ENCODE measurements at places on chromosomes 4 and X. TPM values are rescaled to one million over a fixed set of nuclear protein-coding genes. Genes with fewer than 3 reads are reported as not detected.
A peak's percentile ranks its signal among the peaks of the same experiment; 100 is the strongest.

- no peaks in the 10 kb centered on the region for H3K27me3 ChIP-seq
- peaks cover 4% of the 10 kb centered on the region for H3K4me1 ChIP-seq
- no peaks in the 10 kb centered on the region for H3K36me3 ChIP-seq
- no peak for DNase-seq
- no peak overlapping the region for H3K4me3 ChIP-seq
Measured at GRCh38 chr4:148016063-148016637, 284.3 kb downstream of the ARHGAP10 start.

DNA sequence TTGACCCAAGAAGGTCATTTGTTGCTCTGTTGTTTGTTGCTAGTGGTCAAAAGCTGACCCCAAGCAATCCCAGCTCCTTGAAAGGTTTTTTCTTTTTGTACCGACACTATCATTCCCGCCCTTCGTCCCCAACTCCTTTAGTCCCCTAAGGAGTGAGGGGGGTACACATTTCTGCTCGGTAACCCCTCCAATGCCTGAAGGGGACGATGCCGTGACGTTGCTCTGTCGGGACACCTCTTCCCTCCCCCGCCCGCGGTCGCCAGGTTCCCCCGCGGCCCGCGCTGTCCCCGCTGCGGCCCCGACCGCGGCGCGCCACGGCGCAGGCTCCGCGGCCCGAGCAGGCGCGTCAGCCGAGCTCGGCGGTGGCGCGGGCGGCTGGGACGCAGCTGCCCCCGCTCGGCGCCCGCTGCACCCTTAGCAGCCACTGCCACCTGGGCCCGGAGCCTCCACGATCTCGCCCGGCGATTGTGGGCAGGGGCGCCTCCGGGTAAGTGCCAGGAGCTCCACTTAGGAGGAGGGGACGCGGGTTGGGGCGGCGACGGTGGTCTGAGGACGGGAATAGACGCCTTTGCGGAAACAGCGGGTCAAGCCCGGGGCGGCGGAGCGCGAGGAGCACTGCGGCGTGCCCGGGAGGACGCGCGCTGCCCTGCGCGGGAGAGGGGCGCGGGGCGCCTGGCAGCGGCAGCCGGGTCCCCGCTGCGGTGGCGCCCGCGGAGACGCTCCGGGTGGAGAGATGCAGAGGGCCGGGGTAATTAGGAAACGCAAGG is at the start of gene GLRB:
GLRB (plus strand) TSS at position 340 of the 767 bp plus-strand sequence. CDS start 1,875 bp downstream, outside the sequence.
- no peak within 1 kb of the TSS for H3K27ac ChIP-seq
- no peaks in the 10 kb centered on the region for H3K36me3 ChIP-seq
- DNase-seq, result peak; percentile 53
- H3K4me3 ChIP-seq, result peak within 1 kb of the TSS; percentile 61
- peaks cover 7% of the 10 kb centered on the region for H3K27me3 ChIP-seq

Gene SLC10A6
- 0.09 TPM for polyA plus RNA-seq

DNA sequence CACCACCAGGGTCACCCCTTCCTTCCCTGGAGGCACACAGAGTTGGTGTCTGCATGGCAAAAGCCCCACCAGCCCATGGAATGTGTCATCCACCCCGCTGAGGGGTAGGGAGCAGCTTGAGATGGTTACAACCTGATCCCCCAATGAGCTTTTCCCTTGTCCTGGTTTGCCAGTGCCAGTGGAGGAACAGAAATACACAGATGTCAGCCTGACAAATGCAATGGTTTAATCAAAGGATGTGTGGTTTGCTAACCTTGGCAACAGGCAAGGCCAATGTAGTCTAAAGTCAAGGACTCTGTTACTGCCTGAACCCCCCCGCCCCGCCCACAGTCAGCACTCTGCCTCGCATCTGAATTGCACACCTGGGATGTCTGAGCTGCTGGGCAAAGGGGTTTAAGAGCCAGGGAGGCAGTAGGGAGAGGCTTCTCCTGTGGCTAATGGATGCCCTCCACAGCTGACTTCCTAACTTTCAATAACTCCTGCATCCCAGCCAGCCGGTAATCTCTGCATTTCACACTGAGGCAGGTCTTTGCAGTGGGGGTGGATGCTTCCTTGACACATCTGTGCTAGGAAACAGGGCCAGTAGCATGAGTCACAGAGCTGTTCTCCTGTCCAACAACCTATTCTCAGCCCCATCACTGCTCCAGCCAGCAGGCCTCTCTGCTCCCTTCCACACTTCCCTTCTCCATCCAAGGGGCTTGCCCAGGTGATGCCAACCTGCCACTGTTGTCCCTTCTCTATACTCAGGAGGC is 137.5 kb downstream of the AMMECR1 start:
- H3K27ac ChIP-seq, result peak overlapping the region; percentile 55
- H3K4me1 ChIP-seq, result no peaks in the 10 kb centered on the region
- H3K27me3 ChIP-seq, result peaks cover 38% of the 10 kb centered on the region
- DNase-seq, result peak; percentile 82

DNA sequence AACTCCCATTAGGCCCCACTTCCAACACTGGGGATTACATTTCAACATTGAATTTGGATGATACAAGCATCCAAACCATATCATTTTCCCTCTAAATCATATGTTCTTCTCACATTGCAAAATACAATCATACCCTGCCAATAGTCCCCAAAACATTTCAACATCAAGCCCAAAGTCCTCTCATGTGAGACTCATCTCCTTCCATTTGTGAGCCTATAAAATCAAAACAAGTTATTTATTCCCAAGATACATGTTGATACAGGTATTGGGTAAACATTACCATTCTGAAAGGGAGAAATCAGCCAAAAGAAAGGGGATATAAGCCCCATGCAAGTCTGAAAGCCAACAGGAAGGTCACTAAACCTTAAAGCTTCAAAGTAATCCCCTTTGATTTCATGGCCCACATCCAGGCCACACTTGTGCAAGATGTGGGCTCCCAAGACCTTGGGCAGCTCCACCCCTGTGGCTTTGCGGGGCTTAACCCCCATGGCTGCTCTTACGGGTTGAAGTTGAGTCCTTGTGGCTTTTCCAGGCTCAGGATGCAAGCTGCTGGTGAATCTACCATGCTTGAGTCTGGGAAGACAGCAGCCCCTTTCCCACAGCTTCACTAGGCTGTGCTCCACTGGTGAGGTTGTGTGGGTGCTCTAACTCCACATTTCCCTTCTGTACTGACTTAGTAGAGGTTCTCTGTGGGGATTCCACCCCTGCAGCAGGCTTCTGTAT is 40.6 kb upstream of the SERTM2 start:
- H3K36me3 ChIP-seq, result no peaks in the 10 kb centered on the region
- peaks cover 14% of the 10 kb centered on the region for H3K27me3 ChIP-seq
- H3K4me1 ChIP-seq, result no peaks in the 10 kb centered on the region
- no peak overlapping the region for H3K27ac ChIP-seq
- DNase-seq, result no peak
- H3K4me3 ChIP-seq, result no peak overlapping the region

Gene GPRASP1
- 13.0 TPM for polyA plus RNA-seq

- peaks cover 86% of the 10 kb centered on the region for H3K36me3 ChIP-seq
- no peak overlapping the region for H3K4me3 ChIP-seq
- H3K27ac ChIP-seq, result no peak overlapping the region
Measured at GRCh38 chr4:2696423-2696822, 59.7 kb downstream of the TNIP2 start.

Gene NAA11
- polyA plus RNA-seq, result 0.50 TPM

GRCh38 chr4:147175460-147176025 is 229.9 kb upstream of the TTC29 start:
- H3K36me3 ChIP-seq, result no peaks in the 10 kb centered on the region
- H3K27me3 ChIP-seq, result no peaks in the 10 kb centered on the region
- H3K4me3 ChIP-seq, result no peak overlapping the region

GRCh38 chr4:92120810-92121498 is 182.8 kb upstream of the GRID2 start:
- H3K27ac ChIP-seq, result no peak overlapping the region
- H3K4me1 ChIP-seq, result no peaks in the 10 kb centered on the region
- H3K4me3 ChIP-seq, result no peak overlapping the region
- peak; percentile 82 for DNase-seq
- H3K36me3 ChIP-seq, result no peaks in the 10 kb centered on the region

GRCh38 chr4:168908851-168909273 is 101.2 kb downstream of the CBR4 start:
- no peak overlapping the region for H3K4me3 ChIP-seq
- peaks cover 8% of the 10 kb centered on the region for H3K4me1 ChIP-seq
- no peaks in the 10 kb centered on the region for H3K27me3 ChIP-seq
- H3K36me3 ChIP-seq, result peaks cover 20% of the 10 kb centered on the region
- DNase-seq, result peak; percentile 95

DNA sequence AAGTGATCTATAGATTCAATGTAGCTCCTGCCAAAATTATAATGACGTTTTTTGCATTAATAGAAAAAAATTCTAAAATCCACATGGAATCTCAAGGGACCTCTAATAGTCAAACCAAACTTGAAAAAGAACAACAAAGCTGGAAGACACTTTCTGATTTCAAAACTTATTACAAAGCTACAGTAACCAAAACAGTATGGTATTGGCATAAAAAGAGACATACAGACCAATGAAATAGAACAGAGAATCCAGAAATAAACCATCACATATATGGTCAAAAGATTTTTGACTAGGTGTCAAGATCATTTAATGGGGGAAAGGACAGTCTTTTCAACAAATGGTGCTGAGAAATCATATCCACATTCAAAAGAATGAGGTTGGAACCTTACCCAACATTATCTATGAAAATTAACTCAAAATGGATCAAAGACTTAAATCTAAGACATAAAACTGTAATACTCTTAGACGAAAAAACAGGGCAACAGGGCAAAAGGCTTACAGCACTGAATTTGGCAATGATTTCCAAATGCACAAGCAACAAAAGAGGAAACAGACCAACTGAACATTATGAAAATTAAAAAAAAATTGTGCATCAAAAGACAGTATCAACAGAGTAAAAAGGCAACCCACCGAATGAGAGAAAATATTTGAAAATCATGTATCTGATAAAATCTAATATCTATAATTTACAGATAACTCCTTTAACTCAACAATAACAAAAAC is 3.9 kb downstream of the FBXO8 start:
- no peak overlapping the region for H3K27ac ChIP-seq
- DNase-seq, result no peak
- peaks cover 3% of the 10 kb centered on the region for H3K4me1 ChIP-seq
- no peaks in the 10 kb centered on the region for H3K36me3 ChIP-seq
- no peak overlapping the region for H3K4me3 ChIP-seq

GRCh38 chrX:130769835-130770234 is 133.2 kb downstream of the ENOX2 start:
- H3K4me3 ChIP-seq, result no peak overlapping the region
- H3K4me1 ChIP-seq, result no peaks in the 10 kb centered on the region
- H3K27me3 ChIP-seq, result peaks cover 2% of the 10 kb centered on the region
- no peaks in the 10 kb centered on the region for H3K36me3 ChIP-seq

Gene VCX
- 0.30 TPM for polyA plus RNA-seq

Gene CYLC1
- polyA plus RNA-seq, result not detected

DNA sequence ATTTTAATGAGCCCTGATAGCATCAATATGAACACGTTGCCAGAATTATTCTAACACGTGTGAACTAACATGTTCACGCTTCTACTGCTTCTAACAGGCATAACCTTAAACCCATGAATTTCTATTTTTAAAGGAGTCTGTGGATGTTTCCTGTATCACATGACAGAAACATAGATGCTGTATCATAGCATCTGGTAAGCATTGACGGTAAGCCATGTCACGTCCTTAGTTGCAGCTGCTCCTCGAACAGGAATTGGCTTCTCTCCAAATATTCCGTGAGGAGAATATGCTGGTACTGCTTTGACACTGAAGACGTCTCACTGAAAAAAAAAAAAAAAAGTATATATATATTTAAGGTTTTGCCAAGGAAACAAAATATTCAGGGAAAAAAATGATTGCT is 105.1 kb upstream of the MXRA5 start:
- peaks cover 17% of the 10 kb centered on the region for H3K4me1 ChIP-seq
- no peak overlapping the region for H3K4me3 ChIP-seq
- H3K27ac ChIP-seq, result peak overlapping the region; percentile 87
- H3K36me3 ChIP-seq, result no peaks in the 10 kb centered on the region
- DNase-seq, result peak; percentile 91

GRCh38 chrX:72052415-72053090 is 79.2 kb downstream of the RTL5 start:
- peaks cover 46% of the 10 kb centered on the region for H3K27me3 ChIP-seq
- no peaks in the 10 kb centered on the region for H3K36me3 ChIP-seq
- DNase-seq, result no peak
- H3K4me1 ChIP-seq, result no peaks in the 10 kb centered on the region
- no peak overlapping the region for H3K27ac ChIP-seq

GRCh38 chr4:135274416-135274815 is 1072.8 kb upstream of the PABPC4L start:
- no peaks in the 10 kb centered on the region for H3K4me1 ChIP-seq
- H3K27ac ChIP-seq, result no peak overlapping the region
- H3K27me3 ChIP-seq, result no peaks in the 10 kb centered on the region
- no peak overlapping the region for H3K4me3 ChIP-seq
- no peak for DNase-seq
- no peaks in the 10 kb centered on the region for H3K36me3 ChIP-seq

GRCh38 chr4:11342401-11342800 is 86.3 kb downstream of the HS3ST1 start:
- H3K4me1 ChIP-seq, result no peaks in the 10 kb centered on the region
- no peak overlapping the region for H3K4me3 ChIP-seq
- H3K27ac ChIP-seq, result no peak overlapping the region
- H3K27me3 ChIP-seq, result no peaks in the 10 kb centered on the region
- no peaks in the 10 kb centered on the region for H3K36me3 ChIP-seq
- no peak for DNase-seq

DNA sequence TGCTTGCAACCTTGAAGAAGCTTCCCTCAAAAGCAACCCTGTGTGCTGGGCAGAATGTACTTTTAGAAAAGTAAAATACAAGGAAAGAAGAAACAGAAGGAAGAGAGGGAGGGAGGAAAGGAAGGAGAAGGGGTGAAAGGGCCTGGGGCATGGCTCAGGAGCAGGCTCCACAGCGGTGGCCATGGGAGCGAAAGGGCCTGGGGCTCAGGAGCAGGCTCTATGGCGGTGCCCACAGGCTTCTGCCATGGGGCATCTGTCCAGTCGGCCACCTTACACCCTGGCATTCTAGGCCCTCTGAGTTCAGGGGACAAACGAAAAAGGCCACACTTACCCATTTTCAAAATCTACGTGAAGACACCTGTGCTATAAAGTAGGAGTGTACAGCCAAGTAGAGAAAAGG is 31.4 kb downstream of the GAK start:
- no peaks in the 10 kb centered on the region for H3K27me3 ChIP-seq
- DNase-seq, result no peak
- no peak overlapping the region for H3K4me3 ChIP-seq
- peaks cover 59% of the 10 kb centered on the region for H3K36me3 ChIP-seq
- H3K4me1 ChIP-seq, result no peaks in the 10 kb centered on the region

DNA sequence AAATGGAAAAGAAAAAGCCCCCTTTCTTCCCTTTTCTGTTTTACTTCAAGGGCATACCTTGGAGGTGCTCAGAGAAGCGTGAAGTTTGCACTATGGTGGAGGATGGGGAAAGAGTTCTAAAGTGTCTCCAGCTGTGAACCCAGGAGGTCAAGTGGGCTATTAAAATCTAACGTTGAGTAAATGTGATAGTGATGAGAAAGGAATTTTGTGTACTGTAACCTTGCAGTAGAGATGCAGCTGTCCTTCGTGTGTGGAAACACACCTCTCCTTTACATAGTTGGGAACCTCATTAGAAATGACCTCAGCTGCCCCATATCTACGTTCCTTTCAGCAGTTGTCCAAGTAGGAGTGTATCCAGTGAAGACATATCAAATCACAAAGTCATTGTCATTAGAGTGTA is 26.5 kb downstream of the ADH5 start:
- H3K4me3 ChIP-seq, result no peak overlapping the region
- no peak overlapping the region for H3K27ac ChIP-seq
- peaks cover 12% of the 10 kb centered on the region for H3K36me3 ChIP-seq
- no peaks in the 10 kb centered on the region for H3K27me3 ChIP-seq
- peak; percentile 7 for DNase-seq
- no peaks in the 10 kb centered on the region for H3K4me1 ChIP-seq

GRCh38 chr4:37561803-37562207 is 124.4 kb downstream of the RELL1 start:
- DNase-seq, result peak; percentile 14
- H3K4me1 ChIP-seq, result no peaks in the 10 kb centered on the region
- H3K27me3 ChIP-seq, result no peaks in the 10 kb centered on the region
- no peaks in the 10 kb centered on the region for H3K36me3 ChIP-seq
- no peak overlapping the region for H3K27ac ChIP-seq

Data from muscle of leg (tissue), 16 donors.